Bronchial epithelial cell (primary cell): ENCODE measurements at places on chromosomes 16 and 17. TPM values are rescaled to one million over a fixed set of nuclear protein-coding genes. Genes with fewer than 3 reads are reported as not detected.
A peak's percentile ranks its signal among the peaks of the same experiment; 100 is the strongest.

Gene LRRC37A
- total RNA-seq = 1.8 and 1.9 TPM in 2 replicates

Gene GJC1
- 0.53 and 2.4 TPM in 2 replicates for total RNA-seq

Gene RAPGEFL1
- total RNA-seq = 11.1 and 30.0 TPM in 2 replicates

Gene LASP1
- 18.6 and 21.9 TPM in 2 replicates for total RNA-seq

Gene NHLRC4
- total RNA-seq = under 0.01 TPM in 2 replicates

Gene HASPIN
- 0.53 and 0.64 TPM in 2 replicates for total RNA-seq

Gene PYY
- 0.26 and 0.79 TPM in 2 replicates for total RNA-seq

DNA sequence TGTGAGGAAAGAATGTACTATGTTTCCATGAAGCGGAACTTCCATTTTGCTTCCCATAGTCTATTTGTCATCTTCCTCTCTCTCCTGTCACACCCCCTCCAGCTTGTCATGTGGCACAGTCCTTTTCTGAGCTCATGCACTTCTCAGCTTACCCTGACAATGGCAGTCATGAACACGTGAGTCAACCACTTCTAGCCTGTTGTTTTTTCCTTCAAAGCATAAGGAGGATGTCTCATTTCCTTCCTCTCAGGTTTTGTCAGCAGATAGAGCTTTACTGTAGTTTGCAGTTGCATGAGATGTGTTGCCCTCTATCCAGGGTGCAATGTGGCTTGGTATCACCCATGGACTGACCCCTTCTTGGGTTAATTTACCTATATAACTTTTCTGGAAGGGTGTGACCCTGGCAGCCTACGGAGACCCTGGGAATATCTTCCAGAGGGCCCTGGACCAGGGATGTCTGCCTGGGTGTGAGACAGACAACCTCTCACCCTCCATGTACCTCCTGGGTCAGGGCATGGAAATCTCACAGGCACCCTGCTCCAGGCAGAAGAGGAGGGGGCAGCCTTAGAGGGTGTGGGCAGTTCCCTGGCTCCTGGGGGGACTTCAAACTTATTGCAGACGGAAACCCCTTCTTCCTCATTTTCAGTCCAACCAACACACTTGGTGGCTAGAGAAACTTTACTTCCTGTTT is 4.0 kb upstream of the ZNF267 start:
- DNase-seq = peak; percentile 91

DNA sequence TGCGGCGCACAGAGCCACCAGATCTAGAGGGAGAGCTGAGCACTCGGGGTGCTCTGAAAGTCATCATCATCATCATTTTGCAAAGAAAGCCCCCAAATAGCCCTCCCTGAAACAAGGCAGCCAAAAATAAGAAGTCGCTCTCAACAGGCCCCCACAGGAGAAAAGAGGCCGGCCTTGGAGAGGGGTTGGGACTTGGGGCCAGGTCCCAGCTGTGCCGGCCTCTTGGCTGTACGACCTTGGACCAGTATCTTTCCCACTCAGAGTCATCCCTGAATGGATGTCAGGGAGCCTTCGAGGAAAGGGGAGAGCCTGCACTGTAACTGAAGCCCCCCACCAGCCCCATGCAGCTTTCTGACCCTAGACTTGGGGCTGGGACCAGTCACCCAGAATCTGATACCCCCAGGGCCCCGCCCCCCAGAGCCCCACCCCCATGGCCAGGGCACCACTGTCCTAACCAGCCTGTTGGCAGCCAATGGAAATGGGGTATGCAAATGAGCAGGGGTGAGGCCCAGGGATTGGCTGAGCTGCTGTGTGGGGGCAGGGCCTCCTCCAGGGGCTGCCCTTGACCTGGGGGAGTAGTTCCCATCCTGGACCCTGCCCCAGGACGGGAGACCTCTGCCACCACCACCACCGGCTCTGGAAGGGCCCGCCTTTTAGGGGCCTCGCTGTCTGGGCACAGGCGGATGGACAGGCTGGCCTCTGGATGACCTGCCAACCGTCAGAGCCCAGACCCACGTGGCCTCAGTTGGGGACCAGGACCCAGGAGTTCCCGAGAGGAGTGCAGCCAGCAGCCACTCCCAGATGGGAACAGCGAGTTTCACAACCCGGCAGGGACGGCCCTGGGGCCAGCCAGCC is 15.4 kb downstream of the ZFPM1 start:
- DNase-seq = peak; percentile 9

DNA sequence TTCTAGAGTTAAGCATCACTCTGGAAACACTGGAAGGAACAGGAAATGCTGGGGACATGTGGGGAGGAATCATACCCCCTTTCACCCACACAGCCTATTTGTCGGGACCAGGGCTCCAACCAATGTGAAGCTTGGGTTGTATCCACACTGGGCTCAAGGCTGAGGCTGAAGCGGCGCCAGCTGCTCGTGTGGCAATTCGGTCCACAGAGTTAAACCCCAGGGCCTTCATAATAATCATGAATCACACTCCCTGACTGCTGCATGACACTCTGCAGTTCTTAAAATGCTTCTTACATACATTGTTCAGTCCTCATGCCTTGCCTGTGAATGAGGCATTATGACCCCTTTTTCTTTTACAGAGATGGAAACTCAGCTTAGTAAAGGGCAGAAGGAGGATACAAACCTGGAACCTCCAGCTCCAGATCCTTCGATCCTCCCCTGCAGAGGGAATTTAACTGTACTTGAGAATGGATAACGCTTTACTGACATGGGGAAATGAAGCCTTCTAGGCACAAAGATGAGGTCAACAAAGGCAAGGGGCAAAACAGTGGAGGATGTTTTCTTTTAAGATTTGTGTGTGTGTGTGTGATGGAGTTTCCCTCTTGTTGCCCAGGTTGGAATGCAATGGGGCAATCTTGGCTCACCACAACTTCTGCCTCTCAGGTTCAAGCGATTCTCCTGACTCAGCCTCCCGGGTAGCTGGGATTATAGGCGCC is 72.7 kb downstream of the SOX9 start:
- peak; percentile 23 for DNase-seq

GRCh38 chr17:80992948-80993624 is 1.4 kb downstream of the CHMP6 start:
- no peak for DNase-seq

DNA sequence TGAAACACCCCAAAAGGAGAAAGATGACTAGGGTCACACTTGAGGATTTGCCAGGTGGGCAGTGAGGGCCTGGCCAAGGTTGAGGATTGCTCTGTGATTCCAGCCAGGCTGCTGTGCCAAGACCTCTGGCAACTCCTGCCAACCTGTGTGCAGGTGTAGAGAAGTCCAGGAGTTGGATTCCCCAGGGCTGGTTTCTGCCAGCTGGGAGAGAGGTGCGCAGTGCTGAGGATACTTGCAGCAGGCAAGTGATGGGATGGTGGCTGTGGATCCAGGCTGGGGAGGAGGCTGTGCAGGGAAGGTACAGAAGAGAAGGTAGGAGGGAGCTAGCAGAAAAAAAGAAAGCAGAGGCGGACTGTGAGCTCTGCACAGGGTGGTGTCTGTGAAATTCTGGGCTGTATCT is 6.6 kb downstream of the RIPOR1 start:
- DNase-seq = no peak

- no peak for DNase-seq
Measured at GRCh38 chr16:89131783-89132182, 38.1 kb downstream of the ACSF3 start.

DNA sequence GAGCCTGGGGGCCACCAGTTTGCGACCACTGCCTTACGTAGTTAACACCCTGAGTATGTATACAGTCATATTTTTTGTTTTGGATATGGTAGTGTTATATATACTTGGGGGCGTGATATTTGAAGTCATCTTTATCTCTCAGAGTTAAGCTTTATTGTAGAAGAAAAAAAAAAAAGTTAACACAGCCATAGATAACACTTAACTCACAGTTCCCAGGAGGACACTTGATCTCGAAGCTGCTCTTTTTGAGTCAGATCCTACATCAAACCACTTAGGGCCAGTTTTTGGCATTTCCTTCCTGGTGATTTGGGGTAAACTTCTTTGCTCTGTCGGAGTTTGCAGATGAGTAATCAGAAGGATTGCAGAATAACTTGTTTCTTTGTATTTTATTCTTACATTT is 5.8 kb downstream of the ITPRIPL2 start:
- peak; percentile 87 for DNase-seq

DNA sequence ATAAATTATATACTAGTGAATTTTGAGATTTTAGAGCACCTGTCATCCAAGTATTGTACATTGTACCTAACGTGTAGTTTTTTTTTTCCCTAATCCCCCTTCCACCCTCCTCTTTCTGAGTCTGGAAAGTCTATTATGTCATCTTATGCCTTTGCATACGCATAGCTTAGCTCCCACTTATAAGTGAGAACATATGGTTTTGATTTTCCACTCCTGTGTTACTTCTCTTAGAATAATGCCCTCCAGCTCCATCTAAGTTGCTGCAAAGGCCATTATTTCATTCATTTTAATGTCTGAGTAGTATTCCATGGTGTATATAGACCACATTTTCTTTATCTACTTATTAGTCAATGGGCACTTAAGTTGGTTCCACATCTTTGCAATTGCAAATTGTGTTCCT is 177.0 kb upstream of the C16orf82 start:
- no peak for DNase-seq

DNA sequence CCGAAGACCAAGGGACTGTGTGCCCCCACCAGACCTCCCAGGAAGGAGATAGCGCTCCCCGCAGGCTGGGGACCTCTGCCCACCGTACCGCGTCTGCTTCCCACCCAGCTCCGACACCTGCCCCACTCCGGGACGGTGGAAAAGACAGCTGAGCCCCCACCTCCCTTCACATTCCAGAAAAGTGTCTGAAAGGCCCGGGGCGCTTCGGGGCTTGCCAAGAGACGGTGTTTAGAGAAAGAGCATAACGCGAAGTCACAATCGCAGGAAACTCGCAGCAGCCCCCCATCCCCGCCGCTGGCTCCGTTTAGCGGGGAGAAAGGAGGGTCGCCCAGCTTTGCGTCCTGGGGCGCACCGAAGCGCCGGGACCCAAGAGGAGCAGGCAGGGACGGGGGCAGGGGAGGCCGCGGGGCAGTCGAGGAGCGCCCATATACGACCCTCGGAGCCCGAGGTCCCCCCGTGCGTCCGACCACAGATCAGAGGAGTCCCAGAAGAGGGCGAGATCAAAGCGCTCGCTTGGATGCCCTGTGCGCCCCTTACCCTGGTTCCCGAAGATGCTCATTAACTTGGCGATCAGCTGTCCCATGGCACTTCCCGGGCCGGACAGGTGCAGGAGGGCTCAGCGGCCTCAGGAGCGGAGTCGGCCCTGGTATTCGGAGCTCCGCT is 652 bp downstream of the ARL5C start:
- DNase-seq = no peak

DNA sequence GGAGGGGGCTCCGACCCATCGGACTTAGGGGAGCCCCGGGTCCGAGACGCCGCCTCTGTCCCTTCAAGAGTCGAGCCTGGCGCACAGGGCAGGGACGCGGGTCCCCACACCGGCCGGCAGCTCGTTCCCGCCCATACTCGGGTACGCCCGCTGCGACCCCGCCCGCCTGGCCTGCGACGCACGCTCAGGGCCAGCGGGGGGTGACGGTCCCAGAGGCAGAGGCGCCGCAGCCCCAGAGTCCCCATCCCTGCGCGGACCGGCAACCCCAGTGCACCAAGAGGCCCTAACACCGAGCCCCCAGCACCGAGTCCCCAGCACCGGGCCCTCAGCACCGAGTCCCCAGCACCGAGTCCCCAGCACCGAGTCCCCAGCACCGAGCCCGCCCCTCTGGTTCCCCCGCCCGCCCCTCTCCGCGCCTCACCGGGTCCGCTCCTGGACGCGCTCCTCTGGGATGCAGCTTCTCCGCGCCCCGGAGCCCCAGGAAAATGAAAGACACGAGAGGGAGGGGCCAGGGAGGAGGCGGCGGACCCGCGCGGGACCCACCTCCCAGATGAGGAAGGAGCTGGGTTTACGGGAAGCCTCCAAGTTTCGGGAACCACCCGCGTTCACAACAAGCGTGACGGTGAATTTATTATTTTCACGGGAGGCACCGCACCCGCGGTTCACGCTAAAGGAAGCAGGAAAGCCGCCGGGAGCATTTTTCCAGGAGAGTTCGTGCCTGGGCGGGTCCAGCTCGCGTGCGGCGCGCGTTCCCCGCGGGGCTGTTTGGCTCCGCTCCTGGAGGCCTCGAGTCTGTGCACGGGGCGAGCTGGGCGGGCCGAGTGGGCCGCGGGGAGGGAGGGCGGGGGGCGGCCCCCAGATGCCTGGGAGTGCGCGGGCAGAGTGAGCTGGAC is at the start of gene SECTM1:
Gene SECTM1, minus strand, starts transcription at position 488 of the 893 bp plus-strand sequence. CDS start 6,526 bp downstream, outside the sequence.
- DNase-seq = no peak

GRCh38 chr17:27529230-27529796 is 73.1 kb downstream of the KSR1 start:
- DNase-seq = peak; percentile 44

DNA sequence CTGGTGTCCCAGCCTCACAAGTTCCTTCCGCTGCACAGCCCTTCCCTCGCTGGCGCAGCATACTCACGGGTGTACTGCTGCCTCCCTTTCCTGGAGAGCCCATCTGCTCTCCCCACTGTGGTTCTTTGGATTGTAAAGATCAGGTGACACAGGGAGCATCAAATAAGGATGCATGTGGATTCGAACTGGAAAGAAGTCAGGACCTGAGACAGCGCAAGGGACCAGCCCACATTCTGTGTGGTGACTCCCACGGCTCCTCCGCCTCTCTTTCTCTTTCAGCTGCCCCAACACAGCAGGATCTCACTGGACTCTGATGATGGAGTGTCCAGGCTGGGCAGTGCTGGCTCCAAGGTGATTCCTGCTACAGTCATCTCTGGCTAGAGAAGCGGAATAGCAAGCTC is 8.1 kb downstream of the LDAF1 start:
- DNase-seq = no peak

- DNase-seq = no peak
Measured at GRCh38 chr17:16513873-16514272, 21.9 kb upstream of the LRRC75A start.

- DNase-seq = no peak
Measured at GRCh38 chr16:70255574-70255973, 3.8 kb upstream of the EXOSC6 start.

DNA sequence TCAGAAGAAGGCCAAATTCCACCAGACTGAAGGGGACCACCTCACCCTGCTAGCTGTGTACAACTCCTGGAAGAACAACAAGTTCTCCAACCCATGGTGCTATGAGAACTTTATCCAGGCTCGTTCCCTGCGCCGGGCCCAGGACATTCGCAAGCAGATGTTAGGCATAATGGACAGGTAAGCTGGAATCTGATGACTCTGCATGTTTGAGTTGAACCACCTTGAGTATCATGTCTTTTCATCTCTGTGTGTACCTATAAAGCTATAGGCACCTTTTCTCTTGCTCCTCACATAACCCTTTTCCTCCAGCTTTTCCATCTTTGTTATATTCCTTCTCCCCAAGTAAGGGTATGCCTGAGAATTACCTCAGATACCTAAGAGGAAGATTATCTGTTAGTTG is 24.8 kb downstream of the ETV4 start:
- no peak for DNase-seq
